ENCODE measurements at places on chromosomes 11 and 22.

GRCh38 chr22:39220890-39221850 lies 23.6 kb downstream of the PDGFB start:
- DNase-seq: no peak

GRCh38 chr11:116890193-116890592 lies 52.8 kb upstream of the APOA1 start:
- DNase-seq: peak; percentile 36

DNA sequence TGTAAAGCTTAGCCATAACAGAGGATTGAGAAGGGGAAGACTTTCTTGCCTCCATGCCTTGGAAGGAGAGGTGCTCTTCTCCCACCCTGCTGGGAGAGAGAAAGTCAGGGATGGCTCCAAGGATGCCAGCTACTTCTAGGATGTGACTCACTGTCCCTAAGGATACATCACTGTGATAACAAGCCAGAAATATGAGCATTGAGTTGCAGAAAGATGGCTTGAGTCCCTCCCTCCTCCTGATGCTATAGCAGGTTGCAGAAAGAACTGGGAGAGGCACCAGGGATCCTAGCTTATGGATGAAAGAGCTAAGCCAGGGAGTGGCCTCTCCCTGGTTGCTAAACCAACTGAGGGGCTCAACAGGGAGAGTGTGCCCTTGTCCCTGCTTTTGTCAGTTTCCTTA lies 27.8 kb upstream of the FJX1 start:
- DNase-seq: no peak

DNA sequence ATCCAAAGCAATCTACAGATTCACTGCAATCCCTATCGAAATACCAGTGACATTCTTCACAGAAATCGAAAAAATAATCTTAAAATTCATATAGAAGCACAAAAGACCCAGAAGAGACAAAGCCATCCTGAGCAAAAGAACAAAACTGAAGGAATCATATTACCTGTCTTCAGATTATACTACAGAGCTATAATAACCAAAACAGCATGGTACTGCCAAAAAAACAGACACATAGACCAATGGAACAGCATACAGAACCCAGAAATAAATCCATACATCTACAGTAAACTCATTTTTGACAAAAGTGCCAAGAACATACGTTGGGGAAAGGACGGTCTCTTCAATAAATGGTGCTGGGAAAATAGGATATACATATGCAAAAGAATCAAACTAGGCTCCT lies 18.9 kb downstream of the RRP8 start:
- DNase-seq: no peak

- DNase-seq: no peak
Observed at GRCh38 chr11:78150346-78150745, 10.9 kb upstream of the ALG8 start.

DNA sequence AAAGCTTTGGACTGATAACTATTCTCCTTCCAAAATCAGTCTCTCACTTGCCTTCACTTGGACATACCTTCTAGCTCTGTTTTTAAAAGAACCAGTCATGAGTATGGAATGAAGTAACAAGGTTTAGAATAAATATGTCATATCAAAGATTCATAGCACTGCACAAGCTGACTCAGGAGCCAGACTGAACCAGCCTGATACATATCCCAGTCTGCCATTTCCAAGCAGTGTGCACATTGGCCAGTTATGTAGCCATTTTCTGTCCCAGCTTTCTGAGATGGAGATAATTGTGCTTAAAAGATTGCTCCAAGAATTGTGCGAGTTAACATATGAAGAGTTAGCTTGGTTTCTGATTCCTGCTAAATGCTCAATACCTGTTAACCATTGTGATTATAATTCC lies 311.3 kb downstream of the C11orf87 start:
- no peak for DNase-seq

DNA sequence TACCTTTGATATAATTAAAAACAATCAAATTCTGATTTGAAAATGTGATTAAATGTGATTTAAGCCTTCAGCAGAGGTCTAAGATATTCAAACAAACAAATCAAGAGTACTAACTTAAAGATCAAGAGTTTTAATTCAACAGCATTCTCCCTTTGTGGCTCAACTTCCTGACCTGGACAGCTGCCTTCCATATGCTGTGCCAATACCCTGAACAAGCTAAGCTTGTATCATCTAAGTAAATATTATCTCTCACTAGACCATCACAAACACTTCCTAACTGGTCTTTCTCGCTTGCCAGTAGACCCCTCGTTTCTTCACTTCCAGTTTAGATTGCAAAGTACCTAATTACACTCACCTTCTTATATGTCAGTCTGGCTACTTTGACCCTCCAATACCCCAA lies 35.9 kb upstream of the P4HA3 start:
- no peak for DNase-seq

DNA sequence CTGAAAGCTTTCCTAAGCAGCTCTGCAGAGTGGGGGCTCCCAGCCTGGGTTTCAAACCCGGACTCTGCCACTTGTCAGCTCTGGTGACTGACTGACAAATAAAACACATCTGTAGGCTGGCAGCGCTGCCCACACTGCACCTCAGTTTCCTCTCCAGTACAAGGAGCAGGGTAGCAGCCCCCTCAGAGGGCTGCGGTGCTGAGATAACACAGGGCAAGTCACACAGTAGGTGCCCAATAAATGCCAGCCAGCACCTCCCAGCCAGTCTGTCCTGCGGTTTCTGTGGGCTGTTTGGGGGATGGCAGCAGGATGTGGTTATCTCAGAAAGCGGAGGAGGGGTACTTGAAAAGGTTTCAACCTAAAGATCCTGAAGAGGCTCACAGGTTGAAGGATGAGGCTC lies 1.5 kb downstream of the SYT12 start:
- DNase-seq: peak; percentile 72

DNA sequence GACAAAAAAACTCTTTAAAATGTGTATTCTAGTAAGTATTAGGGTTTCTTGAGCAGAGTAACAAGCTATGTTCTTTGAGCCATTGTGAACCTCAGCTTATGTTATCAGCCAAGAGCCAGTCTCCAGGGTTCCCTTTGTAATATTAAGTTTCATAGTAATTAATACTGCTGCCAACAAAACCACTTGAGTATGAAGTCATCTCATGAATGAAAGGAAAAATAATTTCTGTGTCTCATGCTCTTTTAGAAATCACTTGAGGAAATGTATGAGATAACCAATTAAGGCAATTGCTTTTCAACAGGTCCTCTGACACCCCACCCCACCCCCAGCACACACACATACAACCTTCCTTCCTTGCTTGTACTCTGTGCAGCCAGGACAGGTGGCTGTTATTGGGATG lies 59.9 kb downstream of the BBOX1 start:
- no peak for DNase-seq

GRCh38 chr11:79274636-79275331 lies 166.0 kb downstream of the TENM4 start:
- DNase-seq: no peak

DNA sequence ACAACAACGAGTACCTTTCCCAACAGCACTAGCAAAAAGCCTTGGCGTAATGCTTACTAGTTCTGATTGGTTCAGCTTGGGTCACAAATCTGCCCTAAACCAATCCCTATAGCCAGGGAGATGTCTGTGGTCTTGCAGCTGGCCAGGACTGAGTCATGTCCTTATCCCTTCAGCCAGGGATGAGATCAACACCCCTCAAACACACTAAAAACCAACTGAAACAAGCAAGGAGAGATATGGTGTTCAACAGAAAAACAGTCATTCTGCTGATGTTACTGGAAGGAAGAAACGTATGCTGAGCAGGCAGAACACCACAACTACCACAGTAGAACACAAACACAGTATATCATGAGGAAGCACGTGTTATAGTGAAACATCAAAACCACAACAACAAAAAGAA lies 375.6 kb downstream of the LARGE1 start:
- no peak for DNase-seq

DNA sequence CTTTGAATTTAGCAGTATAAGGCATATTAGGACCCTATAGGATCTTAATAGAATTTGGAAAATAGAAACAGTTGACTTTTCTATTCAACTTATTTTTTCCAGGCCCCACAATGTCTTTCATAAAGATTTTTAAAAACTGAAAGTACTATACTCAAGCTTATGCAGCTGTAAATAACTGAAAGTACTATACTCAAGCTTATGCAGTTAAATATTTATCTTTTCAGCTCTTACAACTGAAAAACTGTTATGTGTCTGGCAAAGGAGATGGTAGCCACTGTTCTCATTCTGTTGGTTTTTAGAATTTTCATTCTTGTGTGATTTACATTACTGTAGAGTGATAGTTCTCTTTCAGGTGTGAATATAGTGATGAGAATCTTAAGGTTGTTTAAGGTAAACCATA lies 16.5 kb downstream of the HIPK3 start:
- no peak for DNase-seq

DNA sequence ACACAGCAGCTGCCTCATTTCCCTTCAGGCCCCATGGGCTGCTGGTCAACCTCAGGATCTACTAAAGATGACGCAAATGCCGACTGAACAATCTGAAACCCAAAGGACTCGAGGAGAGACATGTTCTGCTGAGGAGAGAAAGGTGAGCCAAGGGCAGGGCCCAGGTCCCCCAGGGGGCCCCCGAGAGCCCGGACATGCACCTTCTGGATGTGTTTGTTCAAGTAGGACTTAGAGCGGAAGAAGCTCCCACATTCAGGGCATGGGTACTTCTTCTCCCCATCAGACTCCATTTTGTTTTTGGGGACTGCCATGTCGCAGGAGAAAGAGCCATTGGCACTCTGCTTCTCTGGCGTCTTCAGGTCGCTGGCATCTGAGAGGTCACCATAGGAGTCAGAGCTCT lies 19.3 kb downstream of the PATZ1 start:
- DNase-seq: no peak

GRCh38 chr22:38725900-38726655 lies 20.3 kb downstream of the GTPBP1 start:
- no peak for DNase-seq

DNA sequence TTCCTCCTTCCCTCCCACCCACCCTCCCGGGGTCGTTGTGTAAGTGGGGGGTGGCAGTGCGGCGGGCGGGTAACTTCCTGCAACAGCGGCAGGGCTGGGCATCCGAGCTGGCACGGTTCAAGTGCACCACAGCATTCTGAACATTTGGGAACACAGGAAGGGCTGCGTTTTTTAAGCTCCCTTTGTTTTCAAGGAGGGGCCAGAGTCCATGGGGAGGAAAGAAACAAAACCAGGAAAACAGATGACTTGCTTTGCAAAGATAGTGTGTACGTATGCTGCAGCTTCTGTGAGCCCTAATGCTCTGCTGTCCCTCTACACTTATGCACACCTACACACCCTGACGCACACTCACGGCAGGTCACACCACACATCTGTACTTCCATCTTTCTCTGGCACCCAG lies 152.5 kb downstream of the FBXO7 start:
- DNase-seq: no peak

DNA sequence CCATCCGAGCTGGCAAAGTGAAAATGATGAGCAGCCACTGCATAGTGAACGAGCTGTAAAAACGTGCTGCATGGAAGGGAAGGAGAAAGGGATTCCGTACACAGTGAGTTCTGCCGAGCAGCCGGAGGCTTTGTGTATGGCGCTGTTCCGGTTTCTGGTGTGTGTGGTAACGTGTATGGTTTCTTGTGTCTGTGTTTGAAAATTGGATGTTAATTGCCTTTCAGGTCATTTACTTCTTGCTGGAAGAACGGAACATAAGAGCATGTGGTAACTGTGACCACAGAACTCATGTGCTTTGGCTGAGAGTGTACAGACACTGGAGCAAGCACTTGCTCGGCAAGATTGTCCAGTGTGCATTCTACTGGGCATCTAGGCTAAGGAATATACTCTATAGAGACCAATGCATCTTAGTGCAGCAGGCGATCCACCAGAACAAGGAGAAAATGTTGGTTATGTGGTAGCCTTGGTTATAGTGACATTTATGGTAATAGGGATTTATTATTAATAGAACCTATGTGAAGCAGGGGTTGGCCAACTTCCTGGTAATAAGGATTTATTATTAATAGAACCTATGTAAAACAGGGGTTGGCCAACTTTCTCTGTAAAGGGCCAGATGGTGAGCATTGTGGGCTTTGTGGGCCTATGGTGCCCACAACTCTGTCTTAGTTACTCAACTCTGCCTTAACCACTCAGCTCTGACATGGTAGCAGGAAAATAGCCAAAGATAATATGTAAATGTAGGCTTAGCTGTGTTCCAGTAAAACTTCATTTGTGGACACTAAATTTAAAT lies 49.2 kb downstream of the GRAMD1B start:
- DNase-seq: peak; percentile 22

GRCh38 chr11:1121331-1121812 lies 36.4 kb upstream of the MUC5AC start:
- no peak for DNase-seq

- no peak for DNase-seq
Observed at GRCh38 chr22:44608597-44609399, 93.2 kb upstream of the PRR5 start.

GRCh38 chr22:20805972-20806471 lies 32.1 kb downstream of the SERPIND1 start:
- DNase-seq: no peak

DNA sequence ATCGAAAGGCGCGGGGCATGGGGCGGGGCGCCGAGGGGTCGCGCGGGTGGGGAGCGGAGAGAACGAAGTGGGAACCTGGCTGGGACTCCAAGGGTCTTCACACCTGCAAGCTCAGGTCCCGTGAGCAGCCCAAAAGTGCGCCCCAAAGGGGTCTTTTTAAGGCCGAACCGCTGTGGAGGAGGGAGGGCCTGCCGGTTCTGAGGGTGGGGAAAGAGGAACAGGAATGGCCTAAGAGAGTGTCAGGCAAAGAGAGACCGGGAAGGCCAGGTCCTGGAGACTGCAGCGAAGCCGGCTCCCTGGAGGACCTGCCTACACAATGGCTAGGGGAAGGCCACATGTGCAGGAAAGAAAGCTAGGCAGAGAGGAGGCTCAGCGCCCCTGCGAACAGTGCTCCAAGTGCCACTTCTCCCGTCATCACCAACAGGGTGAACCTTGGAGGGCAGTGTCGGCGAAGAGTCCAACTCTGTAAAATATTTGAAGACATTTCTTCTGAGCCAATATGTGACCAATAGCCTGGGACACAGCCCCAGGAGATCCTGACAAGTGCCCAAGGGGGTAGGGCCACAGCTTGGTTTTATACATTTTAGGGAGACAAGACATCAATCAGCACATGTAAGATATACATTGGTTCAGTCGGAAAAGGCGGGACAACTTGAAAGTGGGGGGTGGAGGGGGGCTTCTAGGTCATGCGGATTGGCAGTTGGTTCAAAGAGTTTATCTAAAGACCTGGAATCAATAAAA lies 710 bp upstream of the DGCR2 start:
- no peak for DNase-seq

GRCh38 chr11:128949791-128950454 lies 7.3 kb upstream of the TP53AIP1 start:
- no peak for DNase-seq

- no peak for DNase-seq
Observed at GRCh38 chr22:27274770-27275449, 526.6 kb downstream of the MN1 start.

GRCh38 chr11:96391698-96392307 lies 2.0 kb downstream of the JRKL start:
- DNase-seq: no peak

GRCh38 chr11:5369789-5370188 lies 13.8 kb upstream of the OR51M1 start:
- DNase-seq: no peak

Measured in CD4-positive, alpha-beta T cell treated with Interleukin-17A for 1 hour (primary cell).